ENCODE measurements at places on chromosomes 7 and 10.

DNA sequence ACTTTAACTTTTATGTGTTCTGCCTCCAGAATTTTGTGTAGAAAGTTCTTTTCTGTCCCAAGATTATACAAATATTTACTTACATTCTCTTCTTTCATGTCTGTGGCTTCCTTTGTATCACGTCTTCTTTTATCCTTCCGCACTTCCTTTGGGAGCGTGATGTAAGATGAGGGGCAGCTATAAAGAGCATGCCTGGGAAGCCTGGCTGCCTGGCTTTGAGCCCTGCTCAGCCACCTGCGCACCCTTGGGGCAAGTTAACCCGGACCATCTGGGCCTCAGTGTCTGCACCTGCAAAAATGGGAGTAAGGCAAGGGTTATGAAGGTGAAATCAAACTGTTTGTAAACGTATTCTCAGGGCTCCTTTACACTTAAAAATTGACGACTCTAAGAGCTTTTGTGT lies 25.2 kb downstream of the PALD1 start:
- no peak for DNase-seq

- DNase-seq: no peak
Observed at GRCh38 chr10:132322586-132323048, 9.4 kb upstream of the LRRC27 start.

DNA sequence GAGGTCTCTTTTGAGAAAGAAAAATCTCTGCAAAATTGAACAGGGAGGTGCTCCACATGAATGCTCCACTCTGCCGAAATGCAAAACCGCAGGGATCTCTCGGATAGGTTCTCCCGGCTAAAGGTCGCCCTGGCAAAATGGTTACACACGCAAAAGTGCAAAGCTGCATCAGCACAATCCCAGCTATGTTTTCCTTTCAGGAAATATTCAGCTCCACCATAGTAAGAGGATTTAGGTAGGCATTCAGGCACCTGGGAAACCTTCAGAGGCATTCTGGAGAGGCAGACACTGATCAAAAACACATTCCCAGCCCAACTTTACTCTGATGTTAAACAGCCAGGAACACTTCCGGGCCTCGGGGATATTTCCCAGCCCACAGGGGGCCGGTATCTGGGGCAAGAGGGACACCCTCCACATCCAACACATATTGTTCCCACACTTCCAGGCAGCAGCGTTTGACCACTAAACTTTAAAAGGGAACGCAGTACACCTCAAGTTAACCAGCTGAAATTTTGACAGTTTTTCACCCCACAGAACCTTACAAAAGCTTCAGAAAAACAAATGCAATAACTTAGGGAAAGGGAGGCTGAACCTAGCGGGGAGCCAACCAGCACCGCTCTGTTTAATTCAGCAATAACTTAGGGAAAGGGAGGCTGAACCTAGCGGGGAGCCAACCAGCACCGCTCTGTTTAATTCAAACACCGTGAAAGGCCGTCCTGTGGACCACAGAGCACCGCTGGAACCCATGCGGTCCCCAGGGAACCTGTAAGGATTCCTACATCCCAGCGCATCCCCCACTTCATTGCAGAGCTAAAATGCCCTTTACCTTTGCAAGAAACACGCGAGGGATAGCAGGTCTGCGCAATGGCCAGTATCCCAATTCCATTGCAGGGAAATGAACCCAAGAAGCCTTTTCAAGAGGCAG lies 45.9 kb downstream of the TNS3 start:
- no peak for DNase-seq

DNA sequence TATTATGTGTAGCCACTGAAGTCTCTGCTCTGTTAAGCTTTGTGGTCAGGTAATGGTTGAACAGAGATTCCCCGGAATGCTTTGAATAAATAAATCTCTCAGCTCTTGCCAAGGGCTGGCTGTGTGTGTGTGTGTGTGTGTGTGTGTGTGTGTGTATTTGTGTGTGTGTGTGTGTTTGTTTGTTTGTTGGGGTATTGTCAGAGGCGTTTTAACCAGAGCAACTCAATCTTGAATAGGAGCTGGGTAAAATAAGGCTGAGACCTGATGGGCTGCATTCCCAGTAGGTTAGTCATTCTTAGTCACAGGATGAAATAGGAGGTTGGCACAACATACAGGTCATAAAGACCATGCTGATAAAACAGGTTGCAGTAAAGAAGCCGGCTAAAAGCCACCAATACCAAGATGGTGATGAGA lies 256.2 kb upstream of the CACNA2D1 start:
- no peak for DNase-seq

- DNase-seq: no peak
Observed at GRCh38 chr10:34341473-34341872, 473.6 kb downstream of the PARD3 start.

- DNase-seq: no peak
Observed at GRCh38 chr7:85230623-85231022, 43.8 kb upstream of the SEMA3D start.

GRCh38 chr7:150937848-150938561 lies 40.1 kb downstream of the KCNH2 start:
- DNase-seq: peak; percentile 79

DNA sequence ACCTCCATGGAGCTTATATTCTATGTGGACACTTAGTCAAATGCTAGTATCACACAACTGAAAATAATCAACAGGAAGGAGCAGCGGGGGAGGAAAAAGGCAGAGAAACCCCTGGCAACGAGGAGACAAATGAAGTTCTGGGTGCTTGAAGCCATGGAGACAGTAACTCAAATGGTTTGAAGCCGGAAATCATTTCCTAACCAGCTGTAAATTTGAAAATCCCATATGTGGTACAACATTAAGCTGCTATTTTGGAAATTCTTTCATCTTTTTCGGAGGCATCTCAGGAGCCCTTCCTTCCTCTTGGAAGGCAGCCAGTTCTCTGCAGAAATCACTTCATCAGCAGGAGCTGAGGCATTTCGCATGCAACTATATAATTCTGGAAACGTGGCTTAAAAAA lies 91.4 kb downstream of the PPP1R3C start:
- no peak for DNase-seq

All from SK-N-DZ (cell line).